ENCODE measurements at places on chromosomes 12 and 14.
A peak's percentile ranks its signal among the peaks of the same experiment; 100 is the strongest.

- DNase-seq, result no peak
These were observed 64.8 kb downstream of the CCDC60 start for GRCh38 chr12:119399301-119399700.

DNA sequence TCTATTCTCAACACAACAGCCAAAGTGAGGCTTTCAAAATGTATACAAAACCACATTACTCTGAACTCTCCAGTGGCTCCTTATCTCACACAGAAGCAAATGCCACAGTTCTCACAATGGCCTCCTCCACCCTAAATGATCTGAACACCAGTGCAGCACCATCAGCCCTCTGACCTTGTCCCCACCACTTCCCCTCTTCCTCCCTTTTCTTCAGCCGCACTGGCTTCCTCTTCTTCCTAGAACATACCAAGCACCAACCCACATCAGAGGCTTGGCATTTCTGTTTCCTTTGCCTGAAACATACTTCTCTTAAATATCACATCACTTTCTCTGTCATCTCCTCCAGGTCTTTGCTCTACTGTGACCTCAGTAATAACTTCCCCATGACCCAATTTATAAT lies 66.3 kb downstream of the GPR135 start:
- DNase-seq, result no peak

GRCh38 chr12:31582155-31582554 lies 8.8 kb downstream of the DENND5B start:
- DNase-seq, result no peak

GRCh38 chr14:87437158-87437557 lies 555.8 kb downstream of the GALC start:
- no peak for DNase-seq

- DNase-seq, result no peak
These were observed 1.3 kb upstream of the SLC41A2 start for GRCh38 chr12:104959335-104959841.

DNA sequence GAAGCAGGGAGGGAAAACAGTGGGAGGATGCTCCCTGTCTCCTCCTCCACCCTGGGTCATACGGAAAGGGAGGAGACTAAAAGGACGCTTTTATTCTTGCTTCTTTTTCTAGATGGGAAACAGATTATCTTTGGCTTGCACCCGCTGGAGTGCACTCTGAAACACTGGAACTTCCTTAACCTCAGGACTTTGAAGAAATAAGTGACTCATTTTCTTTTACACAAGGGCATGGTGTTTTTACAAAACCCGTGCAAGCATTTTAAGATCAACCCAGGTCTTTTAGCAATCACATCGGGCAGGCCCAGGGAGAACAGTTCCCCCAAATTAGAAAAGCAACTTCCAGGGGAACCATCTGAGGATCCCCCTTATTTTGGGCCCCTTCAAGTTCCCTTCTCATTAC lies 80.9 kb upstream of the TSPAN11 start:
- no peak for DNase-seq

GRCh38 chr12:34350092-34351041 lies 328.1 kb downstream of the ALG10 start:
- no peak for DNase-seq

DNA sequence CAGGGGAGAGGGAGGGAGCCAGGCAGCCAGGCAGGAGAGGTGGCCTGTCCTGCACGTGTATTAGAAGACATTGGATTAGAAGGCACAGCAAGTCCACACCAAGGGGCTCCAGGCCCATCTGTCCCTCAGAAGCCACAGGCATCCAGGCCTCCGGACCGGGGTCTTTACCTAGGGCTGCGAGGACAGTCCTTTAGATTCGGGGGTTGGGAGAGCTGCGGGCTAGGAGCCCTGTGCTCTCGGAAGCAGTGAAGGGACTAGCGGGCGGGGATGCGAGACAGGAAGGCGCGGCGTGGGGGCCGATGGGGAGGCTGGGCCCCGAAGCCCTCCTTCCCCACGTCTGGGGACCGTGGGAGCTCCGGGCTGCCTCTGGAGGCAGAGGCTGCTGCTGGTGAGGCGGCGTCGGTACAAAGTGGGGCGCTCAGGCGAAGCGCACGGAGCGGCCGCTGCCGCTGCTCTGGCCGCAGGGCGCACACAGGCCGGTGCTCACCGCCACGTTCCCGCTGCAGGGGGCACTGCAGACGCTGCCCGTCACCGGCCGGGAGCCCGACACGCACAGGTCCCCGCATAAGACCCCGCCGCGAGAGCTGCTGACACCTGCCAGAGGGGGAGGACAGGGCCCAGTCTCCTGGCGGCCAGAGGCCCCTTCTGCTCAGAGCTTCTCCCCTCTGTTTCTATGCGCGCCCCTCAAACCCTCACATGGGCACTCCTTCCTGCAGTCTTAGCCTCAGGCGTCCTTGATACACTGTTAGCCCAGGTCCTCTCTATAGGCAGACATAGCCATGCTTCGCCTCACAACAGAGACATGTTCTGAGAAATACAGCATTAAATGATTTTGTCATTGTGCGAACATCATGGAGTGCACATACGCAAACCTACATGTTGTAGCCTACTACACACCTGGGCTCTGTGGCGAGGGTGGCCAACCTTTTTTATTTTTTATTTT lies 17.3 kb downstream of the KRT7 start:
- no peak for DNase-seq

- no peak for DNase-seq
These were observed 1306.6 kb downstream of the FSCB start for GRCh38 chr14:43200519-43200918.

GRCh38 chr12:106248312-106248845 lies 559 bp upstream of the CKAP4 start:
- no peak for DNase-seq

GRCh38 chr12:67748743-67749040 lies 100.1 kb downstream of the DYRK2 start:
- DNase-seq, result no peak

GRCh38 chr14:50794068-50794645 lies 36.8 kb downstream of the NIN start:
- no peak for DNase-seq

DNA sequence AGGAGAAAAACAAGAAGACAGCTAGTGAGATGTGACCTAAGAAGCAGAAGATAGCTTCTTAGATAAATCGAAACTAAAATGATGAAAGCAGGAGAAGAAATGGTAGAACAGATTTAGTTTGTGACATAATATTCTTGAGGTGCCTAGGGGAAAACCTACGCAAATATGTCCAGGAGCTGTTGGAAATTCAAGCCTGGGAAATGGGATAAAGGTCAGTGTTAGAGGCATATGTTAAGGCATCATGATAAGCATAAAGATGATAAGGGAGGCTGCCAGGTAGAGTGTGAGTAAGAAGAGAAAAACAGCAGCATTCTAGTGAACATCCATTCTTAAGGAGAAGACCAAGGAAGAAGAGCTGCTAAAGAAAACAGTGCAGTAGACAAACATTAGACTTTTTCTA lies 109.6 kb upstream of the LGR5 start:
- DNase-seq, result no peak

DNA sequence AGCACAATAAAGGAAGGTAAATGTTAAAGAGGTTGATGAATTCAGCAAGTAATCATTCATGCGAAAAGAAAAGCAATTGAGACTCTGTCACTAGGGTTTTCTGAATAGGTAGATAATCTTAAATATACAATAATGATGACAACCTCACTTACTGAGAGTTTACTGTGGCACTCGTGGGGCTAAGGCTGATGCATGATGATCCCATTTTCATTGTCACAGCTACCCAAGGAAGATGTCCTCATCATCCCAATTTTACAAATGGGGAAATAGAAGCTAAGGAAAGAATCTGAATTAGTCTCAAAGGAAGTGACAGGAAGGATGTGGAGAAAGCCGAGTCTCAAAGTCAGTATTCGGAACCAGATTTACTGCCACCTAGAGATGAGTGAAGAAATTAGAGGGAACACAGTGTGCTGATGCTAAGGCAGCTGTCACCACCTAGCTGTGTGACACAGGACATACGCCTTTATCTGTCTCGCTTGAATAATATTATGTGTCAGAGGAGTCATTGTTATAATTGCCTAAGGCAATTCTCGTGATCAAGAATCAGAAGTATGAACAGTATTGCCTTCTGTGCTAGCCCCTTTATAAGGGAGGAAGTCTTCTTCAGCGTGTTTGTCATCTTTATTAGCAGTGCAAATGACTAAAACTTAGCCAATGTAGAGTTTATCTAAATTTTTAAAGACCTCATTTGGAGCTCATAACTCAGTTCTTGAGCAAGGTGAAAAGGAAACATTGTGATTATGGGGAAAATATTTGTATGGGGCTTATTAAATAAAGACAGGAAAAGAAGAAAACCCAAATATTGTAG lies 63.2 kb downstream of the ERGIC2 start:
- DNase-seq, result peak; percentile 56

- no peak for DNase-seq
These were observed 997 bp downstream of the PLEKHG7 start for GRCh38 chr12:92703786-92704185.

DNA sequence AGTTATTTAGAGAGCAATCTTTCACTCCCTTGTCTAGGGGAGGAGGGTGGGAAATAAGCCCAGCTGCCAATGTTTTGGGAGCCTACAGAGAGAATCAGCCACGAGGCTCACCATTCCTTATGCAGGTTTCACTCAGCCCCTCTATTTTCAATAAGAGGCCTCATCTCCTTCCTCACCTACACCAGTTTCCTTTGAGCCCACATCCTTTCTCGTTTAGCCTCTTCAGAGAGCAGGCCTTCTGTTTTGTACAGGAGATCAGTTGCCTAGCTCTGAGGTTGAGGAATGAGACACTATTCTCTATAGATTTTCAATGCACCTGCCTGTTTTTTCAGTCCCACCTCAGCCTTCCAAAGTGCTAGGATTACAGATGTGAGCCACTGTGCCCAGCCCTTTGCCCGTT lies 17.9 kb downstream of the SNAPC1 start:
- DNase-seq, result no peak

DNA sequence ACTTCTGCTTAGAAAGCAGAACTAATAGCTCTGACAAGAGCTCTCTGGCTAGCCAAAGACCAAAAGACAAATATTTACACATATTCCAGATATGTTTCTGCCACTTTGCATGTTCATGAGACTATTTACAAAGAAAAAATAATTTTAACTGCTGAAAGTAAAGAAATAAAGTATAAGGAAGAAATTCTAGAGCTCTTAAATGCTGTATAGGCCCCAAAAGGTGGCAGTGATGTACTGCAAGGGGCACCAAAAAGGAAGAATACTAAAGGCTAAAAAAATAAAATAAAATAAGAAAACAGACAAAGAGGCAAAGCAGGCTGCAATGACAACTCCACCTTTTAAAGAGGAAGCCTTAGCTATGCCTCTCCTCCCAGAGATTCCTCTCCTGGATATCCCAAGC lies 23.0 kb downstream of the KLRK1 start:
- no peak for DNase-seq

GRCh38 chr14:104758981-104759969 lies 6.3 kb downstream of the SIVA1 start:
- DNase-seq, result no peak

DNA sequence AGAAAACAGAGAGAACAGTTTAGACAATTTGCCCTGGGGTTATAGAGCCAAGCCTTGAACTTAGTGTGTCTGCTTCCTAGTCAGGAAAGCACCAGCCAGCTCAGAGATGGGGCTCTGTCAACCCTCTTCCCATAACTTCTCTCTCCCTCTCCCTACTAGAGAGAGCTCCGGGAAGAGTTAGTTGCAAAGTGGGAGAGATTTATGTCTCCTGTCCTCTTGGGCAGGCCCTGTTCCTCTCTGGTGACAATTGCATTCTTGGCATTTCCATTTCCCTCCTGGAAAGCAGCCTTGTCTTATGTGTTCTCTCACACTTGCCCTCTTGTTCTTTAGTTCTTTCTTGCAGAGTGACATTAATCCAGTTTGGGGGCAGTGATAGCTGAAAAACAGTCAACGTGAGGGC lies 42.1 kb upstream of the TUNAR start:
- no peak for DNase-seq

DNA sequence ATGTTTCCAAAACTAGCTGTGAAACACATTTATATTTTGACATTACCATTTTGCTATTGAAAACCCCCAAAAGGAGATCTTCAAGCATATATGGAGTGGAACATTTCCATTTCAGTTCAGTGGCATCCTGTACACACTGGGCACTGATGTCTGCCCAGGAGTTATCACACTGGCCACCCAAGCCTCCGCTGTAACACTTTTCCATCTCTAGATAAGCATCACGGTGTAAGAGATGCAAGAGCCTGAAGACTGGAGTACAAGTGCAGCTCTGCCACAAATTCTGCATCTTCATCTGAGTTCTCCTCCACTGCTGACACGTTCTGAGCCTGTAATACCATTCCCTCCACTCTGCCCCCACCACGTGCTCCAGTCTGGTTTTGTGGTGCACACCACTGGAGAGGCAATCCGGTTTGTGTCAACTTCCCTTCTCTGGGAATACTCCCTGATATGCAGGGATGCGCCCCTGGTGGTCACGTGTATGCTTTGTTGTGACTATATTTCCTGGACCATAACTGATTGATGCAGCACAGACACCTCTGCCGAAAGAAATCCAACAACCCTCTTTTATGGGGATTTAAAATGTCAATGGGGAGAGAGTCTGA lies 12.7 kb downstream of the SPTLC2 start:
- DNase-seq, result no peak

GRCh38 chr12:110741341-110742095 lies 1.2 kb downstream of the PPP1CC start:
- no peak for DNase-seq

DNA sequence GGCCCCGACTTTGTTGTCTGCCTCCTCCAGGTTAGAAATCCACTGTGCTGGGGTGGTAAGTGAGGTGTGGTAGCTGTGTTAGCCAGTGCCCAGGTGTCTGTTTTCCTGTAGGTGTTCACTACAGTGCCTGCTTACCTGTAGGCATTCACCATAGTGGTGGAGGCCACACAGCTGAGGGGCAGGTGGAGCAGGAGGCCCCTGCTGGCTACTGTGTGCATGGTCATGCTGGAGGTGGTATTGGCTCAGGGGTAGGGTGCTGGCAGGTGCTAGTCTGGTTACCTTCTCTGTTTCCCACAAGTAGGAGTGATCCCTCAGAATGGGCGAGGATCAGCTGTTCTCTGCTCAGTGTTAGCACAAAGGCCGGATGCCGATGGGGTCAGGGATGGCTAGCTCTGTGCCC lies 217.3 kb downstream of the SYT10 start:
- DNase-seq, result no peak

GRCh38 chr14:94561656-94562010 lies 391 bp downstream of the SERPINA4 start:
- no peak for DNase-seq

- no peak for DNase-seq
These were observed 96.5 kb downstream of the KCNA5 start for GRCh38 chr12:5140190-5140589.

- no peak for DNase-seq
These were observed 86.5 kb upstream of the FOXN3 start for GRCh38 chr14:89503431-89503996.

GRCh38 chr12:124940393-124941169 lies 26.1 kb upstream of the UBC start:
- peak; percentile 70 for DNase-seq

DNA sequence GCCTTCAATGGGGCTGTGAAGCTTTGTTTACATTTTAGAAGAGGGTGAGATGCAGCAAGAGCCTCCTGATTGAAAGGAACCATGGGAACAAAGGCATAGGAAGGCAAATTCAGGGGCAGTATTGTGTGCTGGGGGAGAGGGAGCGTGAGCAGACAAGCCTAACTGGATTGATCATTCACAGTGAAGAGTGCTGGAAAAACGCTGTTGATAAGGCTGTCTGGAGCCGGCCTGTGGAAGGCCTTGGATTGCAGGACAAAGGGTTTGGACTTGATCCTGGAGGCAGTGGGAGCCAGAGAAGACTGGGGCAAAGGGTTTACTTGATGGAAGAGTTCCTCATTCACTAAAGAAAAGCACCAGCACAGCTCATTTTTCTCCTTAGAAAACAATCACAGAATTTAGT lies 160.5 kb downstream of the PAH start:
- no peak for DNase-seq

- peak; percentile 43 for DNase-seq
These were observed 50.5 kb downstream of the B4GALNT3 start for GRCh38 chr12:510071-510825.
